T-cell (primary cell): ENCODE measurements at places on chromosomes 12 and 14.

- DNase-seq: no peak
These were observed 58.9 kb downstream of the MOK start for GRCh38 chr14:102246071-102246470.

DNA sequence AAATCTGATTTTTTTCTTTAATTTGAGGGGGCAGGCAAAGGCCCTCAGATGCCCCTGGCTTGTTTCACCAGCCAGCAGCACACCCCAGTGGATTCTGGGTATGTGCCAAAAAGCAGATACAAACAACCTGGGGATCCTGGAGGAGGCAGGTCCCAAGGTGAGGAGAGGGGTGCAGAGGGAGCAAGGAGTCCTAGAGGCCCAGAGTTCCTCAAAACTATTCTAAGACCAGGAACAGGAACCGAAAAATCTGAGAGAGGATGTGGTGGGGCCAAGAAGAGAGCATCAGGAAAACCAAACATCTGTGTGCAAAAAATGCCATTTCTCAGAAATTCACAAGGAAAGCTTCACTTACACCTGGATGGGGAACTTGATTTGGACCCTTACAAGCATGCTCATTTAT lies 8.2 kb downstream of the KCNA5 start:
- DNase-seq: no peak

- no peak for DNase-seq
These were observed 55.9 kb upstream of the SRSF5 start for GRCh38 chr14:69711065-69711464.

DNA sequence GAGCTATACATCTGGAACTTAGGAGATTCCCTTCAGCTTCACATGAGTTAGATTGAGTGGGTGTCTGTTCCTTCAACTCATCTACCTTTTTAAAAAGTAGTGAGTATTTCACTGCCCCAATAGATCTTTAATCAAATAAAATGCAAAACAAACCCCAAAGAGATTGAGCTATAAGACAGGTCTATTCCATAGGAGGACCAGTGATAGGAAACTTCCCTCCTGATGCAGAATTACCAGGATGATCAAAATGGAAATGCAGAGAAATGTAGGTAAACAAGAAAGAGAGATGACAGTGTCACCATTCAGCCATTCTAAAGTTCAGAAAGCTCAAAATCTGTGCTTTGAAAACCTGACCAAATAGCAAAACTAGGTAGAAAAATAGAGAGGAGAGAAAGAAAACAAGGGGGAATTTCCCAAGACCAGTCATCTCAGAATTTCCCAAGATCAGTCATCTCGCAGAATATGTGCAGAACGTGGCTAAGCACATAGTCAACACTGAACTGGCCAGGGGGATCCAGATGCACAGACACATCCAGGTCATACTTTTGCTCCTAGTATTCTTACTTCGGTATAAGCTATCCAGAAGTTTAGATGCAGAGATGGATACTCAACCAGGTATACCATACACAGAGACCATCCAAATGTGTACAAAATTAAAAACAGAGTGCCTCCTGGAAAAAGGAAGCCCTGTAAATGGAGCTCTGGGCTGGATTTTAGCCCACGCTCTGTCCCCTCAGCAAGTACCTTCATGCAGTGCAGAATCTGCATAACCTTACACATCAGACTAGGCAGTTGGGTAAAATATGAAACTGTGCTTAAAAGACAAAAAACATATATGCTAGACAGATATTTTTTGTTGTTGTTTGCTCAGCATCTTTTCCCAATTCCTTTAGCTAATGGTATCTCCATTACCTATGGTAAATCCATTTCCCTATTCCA lies 27.4 kb downstream of the SLC41A2 start:
- no peak for DNase-seq

- DNase-seq: no peak
These were observed 206.7 kb upstream of the CPNE8 start for GRCh38 chr12:39112064-39112463.

DNA sequence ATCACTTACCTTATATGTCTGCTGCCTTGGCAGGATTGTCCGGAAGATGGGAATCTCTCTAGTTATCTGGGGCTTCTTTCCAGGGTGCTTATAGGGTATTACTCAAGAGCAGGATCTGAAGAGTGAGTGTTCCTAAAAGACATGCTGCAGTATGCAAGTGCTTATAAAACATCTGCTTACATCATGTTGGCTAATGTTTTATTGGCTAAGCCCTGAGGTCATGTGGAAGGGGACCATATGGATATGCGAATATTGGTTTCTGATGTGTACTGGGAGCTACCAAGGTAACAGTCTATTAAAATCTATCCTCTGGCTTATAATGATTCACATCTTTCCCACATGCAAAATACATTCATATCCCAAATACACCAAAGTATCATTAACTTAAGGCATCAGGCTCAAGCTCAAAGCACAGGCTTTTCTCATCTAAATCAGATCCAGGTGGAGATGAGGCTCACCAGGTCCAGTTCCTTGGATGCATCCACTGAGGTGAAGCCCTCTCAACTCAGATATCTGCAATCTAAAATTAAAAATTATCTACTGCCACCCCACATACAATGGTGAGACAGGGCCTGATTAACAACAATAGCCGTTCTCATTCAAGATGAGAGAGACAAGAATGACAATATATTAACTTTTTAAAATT lies 29.8 kb downstream of the LRRIQ1 start:
- no peak for DNase-seq

DNA sequence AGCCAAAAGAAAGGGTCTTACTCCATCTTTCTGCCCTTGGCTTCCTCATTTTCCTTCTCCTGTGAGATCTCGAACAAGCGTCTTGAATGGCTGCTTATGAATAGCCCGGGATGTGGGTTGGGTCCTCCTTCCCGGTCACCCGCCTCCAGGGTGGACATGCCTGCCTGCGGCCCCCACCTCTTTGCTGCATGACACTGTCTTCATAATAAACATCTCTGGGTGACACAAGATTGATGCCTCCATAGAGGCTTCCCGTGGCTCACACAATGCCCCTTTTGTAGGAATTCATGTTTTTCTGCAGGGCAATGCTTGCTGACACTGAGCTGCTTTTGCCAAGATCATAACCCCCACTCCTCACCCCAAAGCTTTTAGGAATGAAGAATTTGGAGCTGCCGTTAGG lies 125.9 kb downstream of the ZNF664 start:
- DNase-seq: no peak

DNA sequence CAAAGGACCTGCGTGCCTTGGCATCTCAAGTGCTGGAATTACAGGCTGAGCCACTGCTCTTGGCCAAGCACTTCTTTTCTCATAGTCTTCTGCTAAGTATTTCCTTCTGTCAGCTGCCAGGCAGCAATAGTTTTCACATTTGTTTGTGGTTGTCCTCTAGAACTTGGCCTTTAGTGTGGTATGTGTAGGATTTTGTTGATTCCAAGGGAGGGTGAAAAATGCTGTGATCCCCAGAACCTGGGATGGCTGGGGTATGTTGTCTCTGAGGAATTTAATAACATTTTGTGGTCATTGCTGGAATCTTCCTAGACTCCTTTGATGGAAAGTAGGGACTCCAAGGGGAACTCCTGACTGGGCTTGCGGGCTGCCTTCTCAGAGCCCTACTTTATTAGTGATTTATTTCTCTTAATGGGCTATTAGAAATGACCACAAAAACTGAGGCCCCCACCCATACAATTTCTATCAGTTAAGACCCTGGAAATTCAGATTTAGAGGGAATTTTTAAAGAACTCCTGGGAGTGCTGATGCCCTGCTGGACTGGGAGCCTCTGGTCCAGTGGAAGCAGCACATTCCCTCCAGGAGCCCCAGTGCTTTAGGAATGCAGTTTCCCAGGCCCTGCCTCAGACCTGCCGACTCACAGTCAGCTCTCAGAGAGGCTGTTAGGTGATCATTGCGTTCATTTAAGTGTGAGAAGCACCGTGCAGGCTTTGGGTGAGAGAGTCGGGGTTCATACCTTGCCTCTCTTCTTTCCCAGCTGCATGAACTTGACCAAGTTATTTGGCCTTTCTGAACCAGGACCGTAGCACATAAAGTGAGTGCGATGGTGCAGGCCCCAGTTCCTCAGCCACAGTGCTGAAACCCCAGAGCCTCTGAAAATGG lies 22.7 kb downstream of the TRAF3 start:
- DNase-seq: no peak

GRCh38 chr14:51453869-51454268 lies 197.8 kb upstream of the FRMD6 start:
- no peak for DNase-seq

- no peak for DNase-seq
These were observed 157.7 kb upstream of the AVPR1A start for GRCh38 chr12:63308671-63309070.

- DNase-seq: no peak
These were observed 93.6 kb downstream of the TNFAIP2 start for GRCh38 chr14:103216857-103217256.

DNA sequence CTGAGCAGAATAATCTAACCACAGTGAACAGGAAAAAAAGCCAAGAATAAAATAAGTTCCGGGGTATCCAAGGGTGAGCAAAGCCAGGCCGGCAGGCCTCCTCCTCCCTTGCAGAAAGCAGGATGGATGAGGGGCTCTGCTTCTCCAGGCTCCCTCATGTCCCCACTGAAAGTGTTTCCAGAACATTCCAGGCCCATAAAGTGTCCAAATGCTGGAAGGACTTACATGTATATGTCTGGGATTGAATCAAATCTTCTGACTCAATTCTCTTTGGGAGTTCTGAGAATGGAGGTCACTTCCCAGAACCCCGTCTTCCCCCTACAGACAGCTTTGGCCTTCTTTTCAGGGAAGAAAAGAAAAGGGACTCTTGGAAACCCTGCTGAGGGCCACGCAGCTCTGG lies 25.0 kb upstream of the BDKRB1 start:
- DNase-seq: no peak

GRCh38 chr12:63961048-63961447 lies 116.5 kb downstream of the SRGAP1 start:
- no peak for DNase-seq

DNA sequence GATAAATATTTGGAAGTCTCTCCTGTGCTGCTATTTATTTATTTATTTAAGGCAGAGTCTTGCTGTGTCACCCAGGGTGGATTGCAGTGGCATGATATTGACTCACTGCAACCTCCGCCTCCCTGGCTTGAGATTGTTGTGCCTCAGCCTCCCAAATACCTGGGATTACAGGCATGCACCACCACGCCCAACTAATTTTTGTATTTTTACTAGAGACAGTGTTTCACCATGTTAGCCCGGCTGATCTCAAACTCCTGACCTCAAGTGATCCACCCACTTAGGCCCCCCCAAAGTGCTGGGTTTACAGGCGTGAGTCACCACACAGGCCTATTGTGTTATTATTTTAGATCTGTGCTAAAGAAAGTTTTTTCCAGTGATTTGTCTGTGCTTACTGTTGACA lies 225.2 kb downstream of the CCER1 start:
- no peak for DNase-seq

DNA sequence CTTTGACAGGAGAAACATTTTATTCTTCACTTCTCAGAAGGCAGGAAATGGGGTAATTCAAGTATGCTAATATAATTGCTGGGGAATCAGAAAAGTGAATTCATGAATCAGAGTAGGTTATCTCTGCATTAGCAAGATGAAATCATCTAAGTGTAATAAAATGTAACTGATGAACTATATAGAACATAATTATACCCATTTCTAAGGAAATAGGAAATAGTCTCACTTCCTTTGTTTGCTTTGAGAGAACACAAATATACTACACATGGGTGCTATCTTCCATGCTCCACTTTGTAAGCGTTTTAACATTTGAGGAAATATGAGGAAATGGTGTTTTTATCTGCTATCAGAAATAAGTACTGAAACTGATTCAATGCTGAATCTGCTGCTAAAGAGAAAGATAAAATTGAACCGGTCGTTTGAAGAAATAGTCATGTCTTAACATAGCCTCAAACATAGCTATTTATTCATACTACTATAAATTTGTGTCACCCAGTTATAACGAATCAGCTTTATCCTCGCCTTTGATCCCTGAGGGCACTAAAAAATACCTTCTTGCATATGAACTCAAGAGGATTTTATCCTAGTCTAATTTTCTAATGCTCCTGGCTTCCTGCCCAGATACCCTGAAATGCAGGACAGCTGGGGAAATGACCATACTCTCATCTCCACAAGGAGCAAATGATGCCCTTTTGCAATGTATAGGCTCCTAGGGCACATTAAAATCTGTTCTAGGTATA lies 696.0 kb downstream of the C12orf50 start:
- DNase-seq: no peak

GRCh38 chr12:45200491-45201043 lies 15.3 kb upstream of the ANO6 start:
- no peak for DNase-seq

GRCh38 chr14:100906420-100906819 lies 2.9 kb upstream of the RTL1 start:
- no peak for DNase-seq

GRCh38 chr12:107436376-107436775 lies 249.2 kb upstream of the PWP1 start:
- no peak for DNase-seq

GRCh38 chr12:93729934-93730333 lies 52.8 kb downstream of the CRADD start:
- DNase-seq: no peak

- no peak for DNase-seq
These were observed 6.8 kb downstream of the KNTC1 start for GRCh38 chr12:122533856-122534255.

DNA sequence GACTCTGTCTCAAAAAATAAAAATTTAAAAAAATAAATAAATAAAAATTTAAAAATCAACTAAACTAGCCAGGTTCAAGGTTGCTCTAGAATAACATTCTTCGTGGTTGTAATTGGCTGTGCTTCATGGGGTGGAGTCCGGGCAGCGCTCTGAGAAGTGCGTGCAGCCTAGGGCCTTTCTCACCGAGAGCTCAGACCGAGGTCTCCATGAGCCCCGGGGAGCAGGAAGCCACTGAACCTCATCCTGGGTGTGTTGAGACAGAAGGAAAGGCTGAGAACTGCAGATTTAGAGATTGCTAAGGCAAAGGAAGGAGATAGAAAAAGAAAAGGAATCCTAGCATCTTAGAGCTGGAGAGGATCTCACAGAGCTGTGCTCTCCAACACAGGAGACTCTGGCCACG lies 14.7 kb downstream of the P2RX4 start:
- DNase-seq: no peak

DNA sequence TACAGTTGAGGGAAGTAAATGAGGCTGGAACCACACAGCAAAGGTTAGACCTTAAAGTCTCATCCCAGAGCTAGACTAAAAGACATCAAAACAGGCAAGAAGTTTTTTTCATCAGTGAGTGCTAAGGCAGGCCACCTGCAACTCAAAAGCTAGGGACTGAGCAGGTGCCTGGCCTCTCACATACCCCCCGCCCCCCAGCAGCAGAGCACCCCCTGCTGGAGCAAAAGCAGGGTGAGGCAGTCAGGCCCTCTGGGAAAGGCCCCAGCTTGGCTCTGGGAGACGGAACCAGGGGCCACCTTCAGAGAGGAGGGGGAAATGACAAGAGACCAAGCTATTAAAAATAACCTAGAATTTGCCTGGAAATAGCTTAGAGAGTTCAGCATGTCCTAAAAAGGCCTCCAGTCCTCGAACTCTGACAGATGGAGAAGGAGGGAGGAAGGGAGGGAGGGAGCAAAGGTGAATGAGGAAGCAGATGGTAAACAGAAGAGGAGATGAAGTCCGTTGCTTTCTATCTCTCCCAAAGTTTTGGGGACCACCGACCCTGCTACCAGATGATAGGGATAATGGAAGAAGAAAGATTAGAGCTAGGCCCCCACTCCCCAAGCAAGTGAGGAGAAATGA lies 1.8 kb downstream of the ITGA7 start:
- no peak for DNase-seq

GRCh38 chr14:32109676-32110547 lies 32.8 kb downstream of the ARHGAP5 start:
- DNase-seq: no peak

- no peak for DNase-seq
These were observed 37.1 kb upstream of the PELI2 start for GRCh38 chr14:56081139-56081538.
